ENCODE measurements at places on chromosomes 3 and 15.

- DNase-seq, result no peak
Observed at GRCh38 chr15:67892559-67893377, 52.9 kb upstream of the RNU6-1 start.

DNA sequence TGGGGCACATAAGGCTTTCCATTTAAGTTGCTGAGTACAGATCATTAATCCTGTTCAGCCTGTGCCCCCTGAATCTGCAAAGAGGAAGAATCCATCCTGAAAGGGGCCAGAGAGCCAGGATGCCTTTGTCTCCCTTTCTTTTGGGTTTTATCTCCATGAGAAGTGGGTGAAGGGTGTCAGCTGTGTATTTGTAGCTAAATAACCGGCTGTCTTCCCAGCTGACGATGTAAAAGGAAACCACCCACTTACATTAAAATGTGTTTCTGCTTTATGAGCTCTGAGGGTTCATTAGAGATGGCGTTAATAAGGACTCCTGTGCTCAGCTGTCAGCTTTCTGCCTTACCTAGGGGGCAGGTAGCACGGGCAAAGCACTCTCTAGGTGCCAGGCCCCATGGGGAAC lies 83.4 kb downstream of the SLCO3A1 start:
- no peak for DNase-seq

DNA sequence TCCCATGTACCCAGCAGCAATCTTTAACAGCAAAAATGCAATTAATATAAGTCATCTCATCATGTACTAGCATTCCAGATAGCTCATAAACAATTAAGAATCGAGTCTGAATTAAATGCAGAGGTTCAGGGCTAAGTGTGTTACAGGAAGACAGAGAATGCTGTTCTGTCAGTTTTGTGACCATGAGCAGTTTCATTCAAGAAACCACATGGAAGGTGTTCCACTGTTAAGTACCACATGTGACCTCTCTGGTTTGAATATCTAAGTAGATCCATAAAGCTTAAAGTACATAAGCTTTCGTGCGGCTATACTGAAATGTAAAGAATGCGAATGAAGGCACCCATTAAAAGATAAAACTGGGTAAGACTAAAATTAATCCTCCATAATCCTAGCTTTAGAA lies 272.3 kb downstream of the IL5RA start:
- no peak for DNase-seq

DNA sequence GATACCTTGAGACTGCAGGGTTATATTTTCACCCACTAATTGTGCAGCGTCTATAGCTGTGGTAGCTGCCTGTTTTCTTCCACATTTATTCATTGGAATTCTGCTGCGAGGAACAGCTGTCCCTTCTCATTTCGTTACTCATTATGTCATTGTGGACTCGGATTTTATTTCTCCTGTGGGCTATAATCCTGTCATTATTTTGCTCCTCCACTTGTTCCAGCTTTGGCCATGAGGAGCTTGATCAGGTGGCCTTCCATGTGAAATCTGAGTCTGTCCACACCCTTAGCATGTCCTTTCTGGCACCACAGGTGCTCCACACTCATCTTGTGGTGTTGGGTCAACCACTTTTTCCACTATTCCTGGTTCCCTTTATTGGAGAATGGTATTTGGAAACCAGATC lies 14.8 kb downstream of the LYSMD4 start:
- DNase-seq, result no peak

DNA sequence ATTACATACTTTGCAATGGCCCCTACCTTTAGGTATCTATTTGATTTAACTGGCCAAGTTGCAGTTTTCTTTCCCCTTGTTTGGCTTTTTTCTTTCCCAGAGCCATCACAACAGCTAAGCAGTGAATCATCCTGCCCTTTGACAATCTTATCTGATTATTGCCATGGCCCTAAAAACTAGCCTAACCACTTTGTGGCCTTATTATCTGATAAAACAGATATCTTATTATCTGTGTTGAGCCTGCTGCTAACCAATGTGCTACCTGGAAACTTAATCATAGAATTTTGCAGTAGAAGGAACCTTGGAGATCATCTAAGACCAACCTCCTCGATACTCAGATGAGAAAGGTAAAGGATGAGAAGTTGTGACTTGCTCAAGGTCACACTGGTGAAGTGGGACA lies 37.1 kb downstream of the EIF4E3 start:
- DNase-seq, result no peak

GRCh38 chr15:69719527-69720240 lies 267.1 kb downstream of the RPLP1 start:
- DNase-seq, result no peak

GRCh38 chr3:125256675-125257074 lies 44.1 kb upstream of the SLC12A8 start:
- DNase-seq, result no peak

- DNase-seq, result no peak
Observed at GRCh38 chr15:42608752-42609488, 33.5 kb downstream of the STARD9 start.

DNA sequence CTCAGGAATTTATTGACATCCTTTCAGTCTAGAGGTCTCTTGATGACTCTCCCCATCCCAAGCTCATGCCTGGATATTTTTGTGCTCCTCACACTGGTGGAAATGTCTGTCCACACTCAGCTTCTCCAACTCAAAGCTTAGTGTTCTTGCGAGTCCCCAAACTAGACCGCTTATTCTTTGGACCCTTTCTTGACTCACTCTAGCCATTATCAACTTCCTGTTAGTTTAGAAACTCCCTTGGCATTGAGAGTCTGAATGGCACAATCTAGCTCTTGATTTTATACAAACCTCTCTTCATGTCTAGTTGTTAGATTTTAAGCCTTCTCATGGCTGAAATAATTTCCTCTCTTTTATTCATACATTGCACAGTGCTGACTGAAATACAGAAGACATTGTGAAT lies 19.6 kb downstream of the TIGIT start:
- no peak for DNase-seq

GRCh38 chr3:193040836-193041672 lies 123.4 kb upstream of the MB21D2 start:
- DNase-seq, result no peak

DNA sequence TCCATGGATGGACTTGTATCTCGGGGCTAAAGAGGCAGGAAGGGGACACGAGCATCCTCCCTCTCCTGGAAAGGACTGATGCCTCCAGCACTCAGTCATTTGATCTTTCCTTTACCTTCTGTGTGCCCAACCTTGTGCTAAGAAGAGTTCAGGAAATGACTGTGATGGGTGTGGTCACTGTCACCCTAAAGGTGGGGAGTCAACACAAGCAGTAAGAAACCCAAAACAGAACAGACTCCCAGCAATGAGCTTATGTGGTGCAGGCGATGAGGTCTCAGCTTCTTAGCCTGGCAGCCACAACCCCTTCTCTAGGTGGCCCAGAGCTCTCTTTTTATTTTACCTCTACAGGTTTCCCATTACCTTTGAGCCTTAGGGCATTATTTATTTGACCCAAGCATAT lies 3.8 kb downstream of the MPI start:
- DNase-seq, result no peak

DNA sequence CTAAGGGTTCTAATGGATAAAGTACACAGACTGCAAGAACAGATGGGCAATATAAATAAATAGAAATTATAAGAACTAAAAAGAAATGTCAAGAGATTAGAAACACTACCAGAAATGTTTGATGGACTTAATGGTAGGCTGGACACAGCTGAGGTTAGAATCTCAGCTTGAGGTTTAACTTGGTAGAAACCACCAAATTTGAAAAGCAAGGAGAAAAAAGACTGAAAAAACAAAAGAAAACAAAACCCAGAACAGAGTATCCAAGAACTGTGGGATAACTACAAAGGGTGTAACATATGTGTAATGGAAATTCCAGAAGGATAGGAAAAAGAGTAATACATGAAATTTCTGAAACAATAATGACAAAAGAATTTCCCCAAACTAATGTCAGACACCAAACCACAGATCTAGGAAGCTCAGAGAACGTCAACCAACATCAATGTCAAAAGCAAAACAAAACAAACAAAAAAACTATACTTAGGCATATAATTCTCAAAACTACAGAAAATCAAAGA lies 35.0 kb downstream of the RFX7 start:
- no peak for DNase-seq

GRCh38 chr3:2873986-2874385 lies 236.2 kb downstream of the IL5RA start:
- DNase-seq, result no peak

DNA sequence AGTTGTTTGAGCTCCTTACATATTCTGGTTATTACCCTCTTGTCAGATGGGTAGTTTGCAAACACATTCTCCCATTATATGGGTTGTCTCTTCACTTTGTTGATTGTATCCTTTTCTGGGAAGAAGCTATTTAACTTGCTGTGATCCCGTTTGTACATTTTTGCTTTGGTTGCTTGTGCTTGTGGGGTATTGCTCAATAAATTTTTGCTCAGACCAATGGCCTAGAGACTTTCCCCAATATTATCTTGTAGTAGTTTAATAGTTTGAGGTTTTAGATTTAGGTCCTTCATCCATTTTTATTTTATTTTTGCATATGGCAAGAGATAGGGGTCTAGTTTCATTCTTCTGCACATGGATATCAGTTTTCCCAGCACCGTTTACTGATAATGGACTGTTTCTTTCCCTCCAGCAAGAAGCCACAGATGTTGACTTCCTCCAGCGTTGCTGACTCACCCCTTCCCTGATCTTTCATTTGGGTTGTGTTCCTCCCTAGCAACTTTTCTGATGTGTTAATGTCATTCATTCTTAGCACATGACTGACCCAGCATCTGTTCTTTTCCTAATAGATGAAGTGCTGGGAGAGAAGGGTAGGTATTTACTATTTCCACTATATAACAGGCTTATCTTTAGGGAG lies 166.7 kb upstream of the SGO1 start:
- DNase-seq, result no peak

DNA sequence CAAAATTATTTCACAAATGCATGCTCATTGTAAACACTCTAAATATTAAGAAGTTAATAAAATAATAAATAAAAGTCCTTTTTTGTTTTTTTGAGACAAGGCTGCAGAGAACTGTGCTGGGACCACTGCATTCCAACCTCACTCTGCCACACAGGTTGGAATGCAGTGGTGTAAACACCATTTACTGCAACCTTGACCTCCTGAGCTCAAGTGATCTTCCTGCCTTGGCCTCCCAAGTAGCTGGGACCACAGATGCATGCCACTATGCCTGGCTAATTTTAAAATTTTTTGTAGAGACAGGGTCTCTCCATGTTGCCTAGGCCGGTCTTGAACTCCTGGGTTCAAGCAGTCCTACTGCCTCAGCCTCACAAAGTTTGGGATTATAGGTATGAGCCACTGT lies 578.4 kb downstream of the ZIC1 start:
- DNase-seq, result no peak
